Progenitor cell of endocrine pancreas (in vitro differentiated cells): ENCODE measurements at places on chromosomes 5 and 9.

DNA sequence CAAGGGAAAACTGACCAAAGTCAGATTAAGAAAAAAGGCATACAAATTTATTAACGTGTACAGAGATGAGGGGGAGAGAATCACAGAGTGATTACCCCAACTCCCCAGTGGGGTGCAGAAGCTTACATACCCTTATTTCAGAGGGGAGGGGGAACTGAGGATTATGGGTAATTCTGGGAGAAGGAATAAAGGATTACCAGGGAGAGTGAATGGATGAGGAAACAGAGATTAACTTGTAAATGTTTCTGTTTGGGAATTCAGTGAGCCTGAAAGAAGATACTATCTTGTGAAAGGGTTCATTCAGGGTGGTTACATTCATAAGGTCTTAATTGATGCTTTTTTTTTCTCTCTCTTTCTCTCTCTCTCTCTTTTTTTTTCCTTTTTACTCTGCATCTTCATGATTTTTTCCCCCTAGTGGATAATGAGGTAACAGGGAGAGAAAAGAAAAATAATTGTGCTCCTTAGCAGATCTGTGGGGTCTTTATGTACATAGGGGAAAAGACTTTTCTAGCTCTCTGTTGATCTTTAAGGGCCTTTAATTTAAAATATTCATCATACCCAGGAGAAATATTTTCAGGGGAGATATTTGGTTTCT is 49.4 kb downstream of the TARS1 start:
- DNase-seq, result no peak

DNA sequence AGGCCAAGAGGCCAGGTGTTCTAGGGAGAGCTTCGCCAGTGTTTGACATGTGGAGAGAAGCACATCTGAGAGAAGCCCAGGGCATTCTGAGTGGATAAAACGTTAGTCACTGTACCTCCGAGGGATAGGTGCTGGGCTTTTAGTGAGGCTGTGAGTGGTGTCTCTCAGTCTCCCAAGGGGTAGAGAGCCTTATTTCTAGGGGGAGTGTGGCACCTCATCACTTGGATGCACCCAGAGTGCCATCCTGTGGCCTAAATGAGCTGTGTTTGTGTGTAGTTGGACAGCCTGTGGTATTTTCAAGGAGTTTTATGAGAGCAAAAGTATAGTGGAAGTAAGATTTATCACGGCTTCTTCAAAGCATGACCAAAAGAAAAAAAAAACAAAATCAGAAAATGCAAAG is 1046.9 kb upstream of the WWC1 start:
- DNase-seq, result no peak

DNA sequence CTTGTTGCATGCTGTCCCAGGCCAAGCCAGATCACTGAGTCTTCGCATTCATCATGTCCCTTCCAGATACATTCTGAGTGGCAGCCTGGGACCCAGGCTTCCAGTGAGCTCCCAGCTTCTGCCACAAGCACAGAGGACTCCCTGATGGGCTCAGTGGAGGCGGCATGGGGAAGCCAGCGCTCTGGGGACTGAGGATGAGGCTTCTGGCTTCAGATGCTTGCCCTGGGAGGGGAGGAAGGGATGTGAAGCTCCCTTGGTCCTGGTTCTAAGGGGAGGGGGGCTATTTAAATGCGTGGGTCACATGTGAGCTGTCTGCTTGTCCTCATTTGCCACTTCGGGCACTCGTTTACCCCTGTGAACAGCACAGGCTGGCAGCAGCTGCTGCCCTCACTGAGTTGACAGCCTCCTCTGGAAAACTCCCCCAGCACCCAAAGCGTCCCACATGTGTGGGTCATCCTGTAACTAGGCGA is 174.0 kb downstream of the NR3C1 start:
- DNase-seq, result no peak

DNA sequence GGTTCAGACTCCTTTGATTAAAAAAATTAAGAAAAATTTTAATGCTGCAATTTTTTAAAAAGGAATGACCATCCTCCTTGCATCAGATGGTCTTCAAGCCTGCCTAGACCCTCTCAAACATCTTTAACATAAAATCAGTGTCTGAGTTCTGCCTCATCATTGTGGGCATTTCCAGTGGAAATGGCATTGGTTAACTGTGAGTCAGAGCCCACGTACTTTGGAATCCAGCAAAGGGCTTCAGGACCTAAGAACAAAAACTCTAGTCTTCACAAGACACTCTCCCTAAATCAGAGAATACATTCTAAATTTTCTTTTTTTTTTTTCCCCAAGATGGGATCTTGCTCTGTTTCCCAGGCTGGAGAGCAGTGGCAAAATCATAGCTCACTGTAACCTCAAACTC is 9.4 kb upstream of the C5orf15 start:
- DNase-seq, result no peak

- no peak for DNase-seq
Measured at GRCh38 chr5:113512341-113512740, 1.2 kb upstream of the YTHDC2 start.

DNA sequence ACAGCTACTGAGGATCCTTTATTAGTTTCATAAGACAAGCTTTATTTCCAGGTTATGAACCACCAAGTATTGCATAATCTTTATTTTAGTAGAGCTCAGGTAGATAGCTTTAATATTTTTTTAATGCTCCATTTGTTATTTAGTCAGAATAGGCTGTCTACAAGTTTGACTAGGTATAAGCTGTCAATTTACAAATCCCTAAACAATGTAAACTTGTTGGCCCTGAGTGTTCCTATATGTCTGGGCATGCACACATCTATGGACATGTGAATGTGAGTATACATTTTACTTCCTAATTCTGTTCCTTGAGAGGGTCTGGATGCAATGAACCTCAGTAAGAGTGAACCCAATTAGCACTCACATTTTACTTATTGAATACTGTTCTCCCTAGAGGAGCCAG is 722.2 kb upstream of the PTPRD start:
- no peak for DNase-seq

DNA sequence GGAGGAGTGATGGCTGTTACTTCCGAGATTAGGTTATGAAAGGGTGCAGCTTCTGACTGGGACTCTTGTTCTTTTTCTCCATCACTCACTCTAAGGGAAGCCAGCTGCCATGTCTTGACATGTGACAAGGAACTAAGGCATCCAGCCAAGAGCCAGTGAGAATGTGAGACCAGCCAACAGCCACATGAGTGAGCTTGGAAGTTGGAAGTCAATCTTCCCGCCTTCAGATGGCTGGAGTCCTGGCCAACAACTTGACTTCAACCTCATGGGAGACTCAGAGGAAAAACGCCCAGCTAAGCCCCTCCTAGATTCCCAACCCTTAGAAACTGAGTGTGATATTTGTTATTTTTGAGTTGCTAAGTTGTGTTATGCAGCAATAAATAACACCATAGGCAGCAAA is 201.1 kb downstream of the SNX18 start:
- DNase-seq, result no peak

GRCh38 chr9:130106860-130107233 is 53.1 kb downstream of the GPR107 start:
- no peak for DNase-seq

GRCh38 chr9:5552301-5552700 is 42.0 kb downstream of the PDCD1LG2 start:
- no peak for DNase-seq

GRCh38 chr5:5046680-5047502 is 93.2 kb upstream of the ADAMTS16 start:
- no peak for DNase-seq

DNA sequence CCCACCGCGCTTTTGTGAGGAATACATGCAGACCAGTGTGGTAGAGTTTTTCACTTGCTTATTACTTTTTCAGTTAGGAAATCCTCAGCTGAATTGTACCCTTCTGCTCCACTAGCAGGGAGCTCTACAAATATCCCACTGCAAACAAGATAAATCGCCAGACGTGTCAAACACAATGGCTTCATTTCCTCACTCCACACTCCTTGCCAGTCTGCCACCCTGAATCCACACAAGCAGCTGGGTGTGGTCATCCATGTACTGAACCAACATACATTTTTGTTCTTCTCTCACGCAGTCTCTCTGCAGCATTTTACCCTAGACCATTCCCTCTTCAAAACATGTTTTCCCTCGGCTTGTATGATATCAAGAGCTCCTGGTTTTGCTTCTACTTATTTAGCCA is 3.7 kb upstream of the ROR2 start:
- DNase-seq, result no peak

DNA sequence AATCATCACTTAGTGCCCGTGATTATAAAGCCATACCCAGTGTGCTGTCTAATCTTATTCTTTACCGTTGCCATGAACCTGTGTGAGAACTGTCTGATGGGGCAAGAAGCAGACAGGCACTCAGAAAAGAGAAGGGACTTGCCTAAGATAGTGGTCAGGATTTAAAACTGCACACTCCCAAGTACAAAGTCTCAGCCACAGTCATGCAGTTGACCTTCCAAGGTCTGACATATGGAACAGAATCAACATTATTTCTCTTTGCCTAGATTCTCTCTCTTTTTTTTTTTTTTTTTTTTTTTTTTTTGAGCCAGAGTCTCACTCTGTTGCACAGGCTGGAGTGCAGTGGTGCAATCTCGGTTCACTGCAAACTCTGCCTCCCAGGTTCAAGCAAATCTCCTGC is 1.9 kb upstream of the PPP2CA start:
- DNase-seq, result no peak

DNA sequence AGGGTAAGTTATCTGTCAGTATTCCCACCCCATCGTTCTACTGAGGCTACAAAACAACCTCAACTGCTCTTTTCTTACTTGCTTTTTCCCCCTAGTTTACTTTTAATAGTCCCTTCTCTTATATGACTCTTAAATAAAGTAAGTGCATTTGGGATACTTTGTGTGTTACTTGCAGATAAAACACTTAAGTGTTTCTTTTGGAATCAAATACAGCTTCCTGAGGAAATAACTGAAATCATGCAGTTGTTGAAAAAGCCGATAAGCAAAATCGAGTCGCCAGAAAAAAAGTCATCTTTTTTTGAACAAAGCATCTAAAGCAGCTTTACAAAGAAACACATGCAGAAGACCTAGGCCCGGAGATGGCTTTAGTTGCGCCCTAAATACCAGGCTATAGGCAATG is 53.5 kb upstream of the EPB41L4A start:
- DNase-seq, result no peak

- DNase-seq, result no peak
Measured at GRCh38 chr5:75265731-75266130, 29.1 kb upstream of the ANKRD31 start.

DNA sequence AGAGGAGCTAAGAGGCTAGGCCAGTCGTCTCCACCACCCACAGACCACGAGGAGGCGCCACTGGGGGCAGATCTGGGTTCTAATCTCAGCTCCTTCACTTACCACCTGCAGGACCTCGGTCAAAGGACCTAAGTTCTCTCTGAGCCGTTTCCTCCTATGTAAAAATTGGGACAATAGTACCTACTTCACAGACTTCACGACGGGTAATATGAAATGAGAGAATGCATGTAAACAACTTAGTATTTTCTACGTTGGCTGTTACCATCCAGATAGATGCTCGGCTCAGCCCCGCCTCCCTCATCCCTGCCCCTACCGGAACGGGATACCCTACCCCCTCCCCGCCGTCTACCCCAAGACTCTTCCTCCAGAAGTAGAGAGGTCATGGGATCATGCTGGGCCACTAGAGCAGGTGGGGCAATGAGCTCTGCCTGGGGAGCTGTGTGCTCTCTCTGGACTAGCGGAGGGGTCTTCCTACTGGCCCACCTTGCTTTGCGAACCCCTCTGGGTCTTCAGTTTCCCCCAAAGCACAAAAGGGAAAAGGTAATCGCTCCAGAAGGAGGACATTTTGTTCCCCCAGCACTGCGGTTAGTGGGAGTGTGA is 541 bp downstream of the GNPDA1 start:
- DNase-seq, result peak; percentile 30

GRCh38 chr9:91302831-91303230 is 58.9 kb downstream of the AUH start:
- DNase-seq, result no peak

DNA sequence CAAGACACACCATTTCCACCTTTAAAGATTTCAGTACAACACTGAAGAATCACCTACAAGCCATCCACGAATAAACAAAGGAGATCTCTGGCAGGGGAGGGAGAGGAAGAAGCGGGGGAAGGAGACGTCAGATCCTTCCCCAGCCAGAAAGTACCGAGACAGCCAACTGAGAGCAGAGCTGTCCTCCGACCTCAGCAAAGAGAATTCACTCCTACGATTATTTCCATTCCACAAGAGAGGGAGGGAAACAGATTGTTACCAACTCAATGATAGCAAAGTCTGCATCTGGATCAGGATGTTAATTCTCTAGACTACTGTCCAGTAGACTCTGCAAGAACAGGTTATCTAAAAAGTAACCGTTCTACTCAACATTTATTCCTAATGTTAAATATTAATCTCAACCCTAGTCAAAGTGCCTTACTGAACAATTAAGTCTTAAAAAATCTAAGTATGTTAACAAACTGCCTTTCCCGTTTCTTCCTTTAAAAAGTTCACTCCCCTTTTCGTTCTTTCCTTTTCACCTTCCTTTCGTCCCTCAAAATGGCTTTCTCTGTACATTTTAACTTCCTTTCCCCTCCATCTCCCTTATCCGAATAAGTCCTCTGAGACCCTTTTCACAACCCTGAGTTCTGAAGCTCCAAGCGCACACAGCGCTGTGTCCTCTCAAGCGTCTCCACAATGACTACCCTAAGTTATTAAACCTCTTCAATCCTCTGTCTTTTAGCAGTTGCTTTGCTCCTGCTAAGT is 1.4 kb downstream of the CHD1 start:
- DNase-seq, result no peak

DNA sequence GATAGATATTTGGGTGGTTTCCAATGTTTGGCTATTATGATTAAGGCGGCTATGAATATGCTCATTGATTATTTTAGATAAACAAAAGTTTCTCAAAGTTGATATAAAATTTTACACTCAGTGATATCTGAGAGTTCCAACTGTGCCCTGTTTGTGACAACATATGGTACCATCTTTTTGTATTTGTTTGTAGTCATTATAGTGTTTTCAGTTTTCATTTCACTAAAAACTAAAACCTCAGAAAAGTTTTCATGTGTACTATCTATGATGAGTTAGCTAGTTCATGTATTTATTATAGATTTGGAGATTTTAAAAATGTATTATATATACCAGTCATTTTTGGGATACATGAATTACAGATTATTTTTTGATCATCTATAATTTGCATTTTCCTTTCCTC is 1111.4 kb downstream of the CDH18 start:
- no peak for DNase-seq
